ENCODE measurements at places on chromosomes 1 and 21.

DNA sequence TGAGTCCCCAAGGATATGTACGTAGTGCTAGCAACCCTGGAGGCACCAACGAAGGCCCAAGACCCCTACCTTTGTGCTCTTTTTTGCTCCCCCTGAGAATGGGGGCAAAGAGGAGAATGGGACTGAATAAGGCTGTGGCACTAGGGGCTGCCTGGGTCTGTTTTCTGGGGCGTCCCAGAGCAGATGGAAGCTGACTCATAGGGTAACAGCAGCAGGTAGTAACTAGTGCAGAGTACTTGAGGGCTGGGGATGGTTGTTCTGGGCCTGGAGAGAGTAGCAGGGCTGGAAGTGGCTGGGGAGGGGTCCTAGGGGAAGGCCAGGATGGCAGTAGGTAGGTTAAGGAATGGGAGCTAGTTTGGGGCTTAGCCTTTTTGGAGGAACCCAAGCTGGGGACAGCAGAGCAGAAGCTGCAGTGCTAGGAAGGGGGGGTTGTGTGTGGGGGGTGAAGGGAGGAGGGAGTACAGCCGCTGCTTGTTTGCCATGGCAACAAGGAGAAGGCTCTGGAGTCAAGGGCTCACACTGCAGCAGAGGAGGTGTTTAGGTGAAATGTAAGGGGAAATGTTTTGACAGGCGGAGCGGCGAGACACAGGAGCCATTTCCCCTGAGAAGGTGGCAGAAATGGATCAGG, 1.8 kb downstream of the NCDN start:
- DNase-seq, result no peak

- DNase-seq, result no peak
These were observed 78.5 kb downstream of the HLCS start for GRCh38 chr21:36887963-36888362.

DNA sequence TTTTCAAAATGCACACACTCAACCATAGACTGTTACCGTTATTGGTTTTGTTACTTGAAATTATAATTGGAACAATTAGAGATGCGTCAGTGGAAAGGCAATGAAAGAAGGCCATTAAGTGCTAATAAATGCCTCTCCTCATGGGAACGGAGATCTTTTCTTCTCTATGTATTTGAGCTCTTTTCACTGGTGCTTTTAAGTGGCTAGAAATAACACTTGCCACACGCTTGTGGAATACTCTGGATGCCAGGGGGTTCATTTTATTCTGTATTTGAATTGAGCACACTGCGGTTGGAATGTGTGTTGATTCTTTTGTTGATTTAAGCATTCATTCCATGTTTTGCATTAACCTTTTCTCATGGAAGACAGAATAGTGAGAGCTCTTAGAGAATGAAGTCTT, 68.4 kb downstream of the DNM3 start:
- no peak for DNase-seq

- no peak for DNase-seq
These were observed 406 bp upstream of the DNAJC8 start for GRCh38 chr1:28233264-28233606.

GRCh38 chr1:246338546-246338945, 168.5 kb downstream of the SMYD3 start:
- no peak for DNase-seq

DNA sequence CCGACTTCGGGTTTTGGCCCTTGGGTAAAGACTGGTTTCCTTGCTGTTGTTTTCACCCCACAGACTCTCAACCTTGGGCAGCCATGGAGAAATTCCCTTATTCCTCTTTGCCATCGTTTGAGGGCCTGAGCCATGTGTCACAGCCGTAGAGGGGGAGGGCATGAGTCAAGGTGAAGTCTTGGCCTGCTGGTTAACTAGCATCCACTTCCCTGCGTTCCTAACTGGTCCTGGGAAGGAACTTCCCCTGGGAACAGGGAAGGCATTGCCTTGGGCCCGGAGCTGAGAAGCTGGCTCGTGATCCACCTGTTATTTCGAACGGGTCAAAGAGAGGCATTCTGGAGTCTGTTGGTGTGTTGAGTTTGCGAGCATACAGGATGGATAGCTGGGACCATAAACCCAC, 464.9 kb downstream of the CAMTA1 start:
- no peak for DNase-seq

DNA sequence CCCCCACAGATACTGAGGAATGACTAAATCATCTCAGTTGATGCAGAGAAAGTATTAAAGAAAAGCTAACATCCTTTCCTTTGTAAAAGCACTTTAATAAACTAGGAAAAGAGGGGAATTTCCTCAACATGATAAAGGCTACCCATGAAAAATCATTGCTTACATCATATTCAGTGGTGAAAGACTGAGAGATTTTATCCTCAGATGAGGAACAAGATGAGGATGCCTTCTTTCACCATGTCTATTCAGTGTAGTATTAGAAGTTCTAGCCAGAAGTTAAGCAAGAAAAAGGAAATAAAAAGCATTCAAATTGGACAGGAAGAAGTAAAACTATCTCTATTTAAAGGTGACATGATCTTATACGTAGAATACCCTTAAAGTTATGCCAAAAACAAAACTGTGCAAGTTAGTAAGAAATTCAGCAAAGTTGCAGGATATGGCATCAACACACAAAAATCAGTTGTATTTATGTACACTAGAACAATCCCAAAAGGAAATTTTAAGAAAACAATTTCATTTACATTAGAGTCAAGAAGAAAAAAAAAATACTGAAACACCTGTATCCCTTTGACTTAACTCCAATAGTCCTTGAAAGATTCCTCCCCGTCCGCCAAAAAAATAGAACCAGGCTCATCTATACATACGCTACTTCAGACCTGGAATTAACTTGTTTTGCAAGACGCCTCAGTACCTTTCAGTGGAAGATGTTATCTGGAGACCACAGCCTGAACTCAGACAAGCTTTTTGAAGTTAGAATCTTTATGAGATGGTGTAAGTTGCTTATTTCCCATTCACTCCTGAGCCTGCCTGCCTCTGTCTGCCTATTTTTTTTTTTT, 17.5 kb downstream of the ZMYM4 start:
- DNase-seq, result no peak

DNA sequence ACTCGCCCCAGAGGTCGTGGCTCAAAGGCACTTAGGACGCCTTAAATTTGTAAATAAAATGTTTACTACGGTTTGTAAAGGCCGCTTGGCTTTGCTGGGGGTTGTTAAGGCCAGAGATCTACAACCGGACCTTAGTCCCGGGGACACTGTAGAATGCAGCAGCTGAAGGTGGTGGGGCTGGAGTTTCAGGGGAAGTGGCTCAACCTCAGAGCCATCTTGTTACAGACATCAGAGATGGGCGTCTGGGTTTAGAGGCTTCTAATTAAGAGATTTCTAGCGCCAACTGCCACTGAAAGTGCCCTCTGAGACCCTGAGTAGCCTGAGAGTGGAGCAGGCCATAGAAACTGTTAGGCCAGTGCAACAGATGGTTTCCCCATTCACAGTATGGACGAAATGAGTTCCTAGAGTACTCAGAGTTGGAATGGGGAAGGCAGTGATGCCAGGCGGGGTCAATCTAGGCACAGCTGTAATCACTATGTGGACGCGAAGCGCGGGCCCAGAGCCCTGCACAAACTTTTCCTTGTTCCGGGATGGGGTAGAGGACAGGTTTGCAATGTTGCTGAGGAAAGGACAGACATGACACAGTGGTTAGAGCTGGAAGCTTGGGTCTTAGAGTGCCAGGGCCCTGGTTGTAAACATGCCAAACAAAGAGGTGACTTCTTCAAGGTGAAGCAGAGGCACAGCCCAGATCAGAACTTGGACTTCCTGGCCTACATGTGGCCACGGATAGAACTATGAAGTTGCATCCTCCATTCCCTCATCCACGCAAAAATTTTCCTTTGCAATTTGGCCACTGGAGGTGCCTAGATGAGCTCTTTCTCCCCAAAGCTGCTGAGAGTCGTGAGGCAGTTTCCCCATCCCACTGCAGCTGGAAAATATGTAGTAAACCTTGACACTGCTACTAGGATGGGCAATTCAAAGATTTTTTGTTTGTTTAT, 6.0 kb downstream of the HLX start:
- no peak for DNase-seq
